ENCODE measurements at places on chromosomes 5 and 9. TPM values are rescaled to one million over a fixed set of nuclear protein-coding genes. Genes with fewer than 3 reads are reported as not detected.
A peak's percentile ranks its signal among the peaks of the same experiment; 100 is the strongest.

ZNF658 gene
- 1.4 TPM for total RNA-seq

IL11RA gene
- 168 TPM for total RNA-seq

CDX1 gene
- total RNA-seq = not detected

SPEF2 gene
- 8.3 TPM for total RNA-seq

SOHLH1 gene
- not detected for total RNA-seq

DNA sequence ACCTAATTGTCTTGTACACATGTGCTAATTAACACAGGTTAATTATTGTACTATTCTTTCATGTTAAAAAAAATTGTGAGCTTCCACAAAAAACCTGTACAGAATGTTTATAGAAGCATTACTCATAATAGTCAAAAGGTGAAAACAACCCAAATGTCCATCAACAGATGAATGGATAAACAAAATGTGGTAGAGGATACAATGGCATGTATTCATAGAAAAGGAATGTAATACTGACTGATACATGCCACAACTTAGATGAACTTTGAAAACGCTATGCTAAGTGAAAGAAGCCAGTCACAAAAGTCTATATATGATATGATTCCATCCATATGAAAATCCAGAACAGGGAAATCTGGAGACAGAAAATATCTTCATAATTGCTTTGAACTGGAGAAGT is 25.6 kb downstream of the RRAGA start:
- DNase-seq = no peak
- H3K27ac ChIP-seq = no peak overlapping the region
- H3K36me3 ChIP-seq = peaks cover 20% of the 10 kb centered on the region
- H3K4me3 ChIP-seq = no peak overlapping the region

- H3K27ac ChIP-seq = no peak overlapping the region
- H3K36me3 ChIP-seq = no peaks in the 10 kb centered on the region
- H3K4me1 ChIP-seq = no peaks in the 10 kb centered on the region
Measured at GRCh38 chr9:12060067-12060466, 633.1 kb upstream of the TYRP1 start.

- H3K27me3 ChIP-seq = no peaks in the 10 kb centered on the region
- H3K4me1 ChIP-seq = peaks cover 8% of the 10 kb centered on the region
- peaks cover 3% of the 10 kb centered on the region for H3K36me3 ChIP-seq
- no peak for DNase-seq
Measured at GRCh38 chr9:36050476-36050875, 13.8 kb downstream of the RECK start.

GRCh38 chr9:132748450-132748849 is 78.2 kb downstream of the GTF3C4 start:
- no peak overlapping the region for H3K4me3 ChIP-seq
- DNase-seq = no peak
- peaks cover 45% of the 10 kb centered on the region for H3K27me3 ChIP-seq
- no peaks in the 10 kb centered on the region for H3K36me3 ChIP-seq
- H3K27ac ChIP-seq = no peak overlapping the region

GRCh38 chr5:14557791-14558415 is 23.7 kb upstream of the OTULINL start:
- no peaks in the 10 kb centered on the region for H3K36me3 ChIP-seq
- H3K4me3 ChIP-seq = no peak overlapping the region
- no peak for DNase-seq

GRCh38 chr9:135960411-135961276 is 529 bp downstream of the UBAC1 start:
- DNase-seq = no peak
- H3K36me3 ChIP-seq = no peaks in the 10 kb centered on the region
- peak overlapping the region; percentile 93 for H3K4me3 ChIP-seq
- H3K27me3 ChIP-seq = peaks cover 9% of the 10 kb centered on the region
- peaks cover 18% of the 10 kb centered on the region for H3K4me1 ChIP-seq
- peak overlapping the region; percentile 83 for H3K27ac ChIP-seq

DNA sequence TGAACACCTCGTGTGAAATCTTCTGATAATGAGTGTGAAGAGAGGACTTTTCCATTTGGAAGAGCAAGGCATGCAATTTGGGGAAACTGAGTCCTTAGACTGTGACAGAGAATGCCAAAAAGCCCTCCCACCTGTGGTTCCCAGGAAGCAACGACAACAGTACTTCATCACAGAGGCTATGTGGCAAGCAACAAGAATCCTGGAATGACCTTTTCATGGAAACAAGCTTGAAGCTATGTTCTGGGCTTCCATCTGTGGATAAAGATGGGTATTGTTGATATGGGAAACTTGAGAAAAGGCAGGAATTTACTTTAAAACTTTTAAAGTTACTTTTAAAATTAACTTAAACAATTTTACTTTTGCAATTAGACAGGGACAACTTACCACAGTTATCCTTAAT is 131.2 kb upstream of the ANKH start:
- peaks cover 8% of the 10 kb centered on the region for H3K4me1 ChIP-seq
- H3K4me3 ChIP-seq = no peak overlapping the region
- H3K27ac ChIP-seq = no peak overlapping the region

DNA sequence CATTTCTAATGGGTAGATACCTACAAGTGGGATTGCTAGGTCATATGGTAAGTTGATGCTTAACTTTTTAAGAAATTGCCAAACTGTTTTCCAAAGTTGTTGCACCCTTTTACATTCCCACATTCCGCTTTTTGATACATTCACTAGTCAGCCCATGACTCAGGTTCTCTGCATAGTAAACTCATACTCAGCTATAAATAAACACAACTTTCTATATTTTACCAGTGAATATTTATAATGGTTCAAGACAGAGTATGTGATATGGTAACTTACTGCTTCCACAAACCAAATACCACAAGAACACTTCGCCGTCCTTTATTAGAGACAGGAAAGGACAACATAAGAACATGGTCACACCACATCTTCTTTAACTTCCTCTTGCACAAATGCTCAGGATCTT is 54.0 kb downstream of the PLPP1 start:
- peaks cover 8% of the 10 kb centered on the region for H3K4me1 ChIP-seq
- H3K27me3 ChIP-seq = no peaks in the 10 kb centered on the region
- peaks cover 3% of the 10 kb centered on the region for H3K36me3 ChIP-seq
- no peak overlapping the region for H3K27ac ChIP-seq

DNA sequence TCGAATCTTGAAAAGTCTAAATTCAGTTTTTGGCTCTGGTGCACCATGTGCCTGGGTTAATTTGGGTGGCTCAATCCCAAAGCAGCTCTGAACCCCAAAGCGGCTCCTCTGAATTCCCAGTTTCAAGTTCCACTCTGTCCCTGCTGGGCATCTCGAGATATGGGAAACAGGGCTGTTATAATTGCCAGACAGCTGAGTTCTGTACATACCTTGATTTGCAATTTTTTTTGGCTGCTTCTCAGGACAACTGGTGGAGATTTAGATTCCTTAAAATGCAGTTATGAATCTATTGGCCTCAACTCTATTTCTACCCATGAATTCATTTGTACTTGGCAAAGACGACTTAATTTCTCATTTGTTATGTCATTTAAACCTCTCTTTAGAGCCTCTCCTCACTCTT is 808.5 kb downstream of the TLE4 start:
- H3K27ac ChIP-seq = no peak overlapping the region
- H3K27me3 ChIP-seq = no peaks in the 10 kb centered on the region
- H3K4me1 ChIP-seq = no peaks in the 10 kb centered on the region
- H3K36me3 ChIP-seq = no peaks in the 10 kb centered on the region
- H3K4me3 ChIP-seq = peak overlapping the region; percentile 2

DNA sequence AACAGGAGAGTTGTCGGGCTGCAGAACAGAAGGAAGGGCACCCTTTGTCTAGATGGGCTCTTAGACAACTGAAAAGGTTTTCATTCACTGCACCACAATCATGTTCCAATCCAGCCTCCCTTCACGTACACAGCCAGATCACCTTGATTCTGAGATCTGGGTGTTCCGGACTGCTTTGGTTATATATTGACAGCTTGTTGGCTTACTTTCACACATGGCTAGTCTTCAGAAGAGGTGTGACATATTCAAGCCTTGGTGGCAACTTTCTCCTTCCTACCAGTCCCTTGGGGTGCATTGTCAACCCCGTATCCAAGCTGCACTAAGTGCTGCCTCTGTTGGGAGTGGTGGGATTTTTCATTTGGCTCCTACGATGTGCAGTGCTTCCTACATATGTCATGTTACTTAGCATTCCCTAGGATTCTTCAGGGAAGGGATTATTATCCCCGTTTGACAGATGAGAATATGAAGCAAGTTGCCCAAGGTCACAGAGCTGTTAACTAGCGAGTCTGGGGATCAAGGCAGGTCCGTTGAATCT is 100.6 kb downstream of the LIFR start:
- H3K4me1 ChIP-seq = peaks cover 20% of the 10 kb centered on the region
- peaks cover 3% of the 10 kb centered on the region for H3K36me3 ChIP-seq
- peaks cover 32% of the 10 kb centered on the region for H3K27me3 ChIP-seq
- DNase-seq = no peak

Data from T-helper 17 cell (primary cell).